CD4-positive, alpha-beta memory T cell (primary cell): ENCODE measurements at places on chromosomes 13 and 19. TPM values are rescaled to one million over a fixed set of nuclear protein-coding genes. Genes with fewer than 3 reads are reported as not detected.

DNA sequence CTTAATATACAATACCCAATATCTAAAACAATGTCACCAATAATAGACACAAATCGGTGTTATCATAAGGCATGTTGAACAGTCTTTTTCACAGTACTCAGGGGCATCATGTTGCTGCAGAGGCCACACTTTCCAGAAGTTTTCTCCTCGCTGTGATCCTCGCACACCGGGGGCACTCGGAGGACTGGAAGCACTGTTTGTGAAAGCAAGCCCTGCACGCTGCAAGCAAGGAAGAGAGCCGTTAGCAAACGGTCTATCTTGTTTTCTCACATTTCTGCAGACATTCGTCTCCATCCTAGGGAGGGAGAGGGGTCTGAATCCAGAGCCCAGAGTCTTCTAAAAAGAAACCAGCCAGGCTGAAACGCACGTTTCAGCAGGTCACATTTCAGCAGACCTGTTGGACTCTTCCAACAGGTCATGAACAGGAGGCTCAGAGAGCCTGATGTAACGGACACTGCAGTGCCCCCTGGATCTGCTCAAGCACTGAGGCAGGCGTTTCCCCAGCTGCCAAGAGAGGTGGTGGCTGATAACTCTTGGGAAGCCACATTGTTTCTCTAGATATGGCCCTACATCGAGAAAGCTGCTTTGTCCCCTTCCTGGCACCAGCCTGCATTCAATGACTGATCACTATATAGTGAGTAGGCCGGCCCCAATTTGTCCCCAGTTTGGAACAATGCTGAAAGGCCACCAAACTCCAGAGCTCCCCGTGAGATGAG, 43.6 kb downstream of the RUBCNL start:
- DNase-seq: no peak

- peak; percentile 45 for DNase-seq
Observed at GRCh38 chr19:58355908-58356765, 2.8 kb upstream of the A1BG start.

DNA sequence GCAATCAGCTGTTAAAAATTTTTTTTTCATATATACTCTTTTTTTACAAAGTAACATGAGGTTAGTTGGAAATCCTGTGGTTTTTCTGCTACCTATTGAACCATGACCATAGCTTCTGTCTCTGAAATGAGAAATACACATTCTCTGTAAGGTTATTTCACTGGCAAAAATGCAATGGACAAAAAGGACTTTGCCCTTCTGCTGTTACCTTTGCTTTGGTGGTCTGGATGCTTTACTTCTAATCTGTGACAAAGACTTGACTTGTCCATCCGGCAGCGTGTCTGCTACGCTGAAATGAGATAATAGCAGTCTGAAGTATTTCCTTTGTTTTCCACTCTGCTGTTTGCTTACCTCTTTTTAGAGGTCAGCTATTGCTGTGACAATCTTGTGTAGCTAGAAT, 412.8 kb downstream of the SLITRK6 start:
- DNase-seq: no peak

DNA sequence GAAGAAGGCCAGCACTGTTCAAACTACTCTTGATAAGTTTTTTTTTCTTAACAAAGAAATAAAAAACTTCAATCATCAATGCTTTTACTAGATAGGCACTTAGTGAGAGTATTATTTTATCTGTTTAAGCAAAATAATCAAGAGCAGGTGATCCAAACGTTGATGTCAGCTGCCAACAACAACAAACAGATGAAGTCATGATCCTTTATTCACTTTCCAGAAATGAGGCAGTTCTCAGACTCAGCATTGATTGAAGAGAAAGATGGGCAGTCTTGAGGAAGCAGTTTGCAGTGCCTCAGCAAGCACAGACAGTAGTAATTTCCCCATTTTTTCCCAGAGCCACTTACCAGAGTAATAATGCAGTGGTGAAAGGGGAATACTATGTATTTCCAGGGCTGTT, 38.4 kb upstream of the CSNK1A1L start:
- DNase-seq: no peak

DNA sequence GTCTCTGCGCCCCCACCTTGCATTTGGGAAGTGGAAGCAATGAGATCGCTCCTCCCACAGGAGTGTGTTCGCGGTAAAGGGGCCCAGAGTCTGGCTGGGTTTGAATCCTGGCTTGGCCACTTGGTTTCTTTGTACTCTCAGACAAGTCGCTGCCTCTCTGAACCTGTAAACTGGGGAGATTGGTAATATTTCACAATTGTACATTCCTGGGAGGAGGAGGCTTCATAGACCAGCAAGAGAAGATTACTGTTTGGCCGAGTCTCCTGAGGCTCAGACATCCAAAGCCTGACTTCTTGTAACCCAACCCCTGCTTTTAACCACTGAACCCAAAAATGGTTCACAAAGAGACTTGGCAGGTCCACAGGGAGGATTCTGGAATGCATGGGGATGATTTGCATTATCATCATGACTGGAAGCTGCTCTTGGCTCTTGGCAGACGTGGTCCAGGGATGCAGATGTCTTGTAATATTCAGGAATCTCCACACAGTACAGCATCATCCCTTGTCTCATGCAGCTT, 13.6 kb upstream of the STRN4 start:
- no peak for DNase-seq

Gene EBI3
- not detected for total RNA-seq

Gene SLC5A5
- 2.9 TPM for total RNA-seq
